ENCODE measurements at places on chromosomes 11 and 22. TPM values are rescaled to one million over a fixed set of nuclear protein-coding genes. Genes with fewer than 3 reads are reported as not detected.

DNA sequence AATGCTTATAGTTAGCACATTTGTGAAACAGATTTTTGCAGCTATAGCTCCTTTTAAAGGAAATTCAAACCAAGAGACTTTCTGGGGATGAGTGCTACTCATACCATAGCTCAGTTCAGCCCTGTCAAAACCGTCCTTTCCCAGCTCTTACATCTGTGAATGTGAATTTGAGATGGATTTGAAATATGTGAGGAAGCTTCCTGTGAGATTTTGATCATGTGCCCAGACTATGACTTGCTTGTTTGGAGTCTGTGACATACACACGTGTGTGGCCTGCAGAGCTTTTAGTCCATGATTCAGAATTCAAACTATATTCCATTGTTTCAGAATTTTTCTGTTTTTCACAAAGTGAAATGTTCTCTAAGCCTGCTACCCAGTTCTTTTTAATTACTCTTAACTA, 4.4 kb upstream of the MMP1 start:
- peak; percentile 34 for DNase-seq

NNMT gene
- 78.2 TPM for polyA plus RNA-seq

C22orf31 gene
- polyA plus RNA-seq: 2.2 TPM

DNA sequence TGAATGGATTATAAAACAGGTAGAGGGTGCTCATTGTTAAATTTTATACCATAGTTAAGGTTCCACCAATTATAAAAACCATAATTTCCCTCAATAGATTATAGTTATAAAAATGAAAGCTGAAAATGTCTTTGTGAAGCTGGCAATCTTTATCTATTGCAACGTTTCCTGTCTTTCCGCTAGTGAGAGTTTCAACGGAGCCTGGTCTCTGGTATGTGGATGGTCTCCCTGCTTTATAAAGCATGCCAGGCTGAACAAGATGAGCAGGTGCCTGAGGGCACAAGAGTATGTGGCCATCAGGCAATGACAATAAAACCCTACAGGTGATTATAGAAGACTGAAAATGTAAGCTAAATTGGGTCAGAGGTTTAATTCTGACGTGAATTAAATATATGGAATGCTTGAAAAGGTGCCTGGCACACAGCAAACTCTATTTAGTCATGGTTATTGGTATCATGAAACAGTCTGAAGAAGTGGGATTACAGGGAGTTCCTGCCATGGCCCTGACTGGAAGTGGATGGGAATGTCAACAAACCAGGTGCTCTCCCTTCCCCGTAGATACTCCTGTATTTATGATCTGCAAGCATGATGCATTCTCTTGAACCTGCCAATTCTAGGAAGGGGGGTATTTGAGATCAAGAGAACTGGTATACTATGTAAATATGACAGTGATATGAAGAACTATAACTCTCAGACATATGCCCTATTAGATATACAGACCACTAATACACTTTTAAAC, 115.7 kb downstream of the ENTHD1 start:
- no peak for DNase-seq

DNA sequence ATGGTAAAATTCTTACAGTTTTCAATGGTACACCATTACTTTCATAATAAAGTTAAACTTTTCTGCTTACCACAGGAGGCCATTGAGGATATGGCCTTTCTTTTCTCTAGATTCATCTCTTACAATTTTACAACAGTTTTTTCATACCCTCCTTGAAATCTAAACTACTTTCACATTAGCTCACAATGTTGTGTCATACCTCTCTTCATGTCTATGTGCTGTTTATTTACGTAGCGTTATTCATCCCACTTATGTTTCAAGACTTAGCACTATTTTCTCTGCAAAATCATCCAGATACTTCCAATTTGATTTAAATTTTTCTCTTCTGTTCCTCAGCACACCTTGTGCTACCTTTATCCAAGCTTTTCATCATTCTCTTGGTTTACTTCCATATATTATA, 123.3 kb downstream of the METTL15 start:
- DNase-seq: no peak

GRCh38 chr11:68962527-68963250, 18.1 kb downstream of the MRGPRD start:
- DNase-seq: no peak

DDTL gene
- 3.3 TPM for polyA plus RNA-seq

- no peak for DNase-seq
Observed at GRCh38 chr22:21041937-21042336, 3.8 kb upstream of the LRRC74B start.

DNA sequence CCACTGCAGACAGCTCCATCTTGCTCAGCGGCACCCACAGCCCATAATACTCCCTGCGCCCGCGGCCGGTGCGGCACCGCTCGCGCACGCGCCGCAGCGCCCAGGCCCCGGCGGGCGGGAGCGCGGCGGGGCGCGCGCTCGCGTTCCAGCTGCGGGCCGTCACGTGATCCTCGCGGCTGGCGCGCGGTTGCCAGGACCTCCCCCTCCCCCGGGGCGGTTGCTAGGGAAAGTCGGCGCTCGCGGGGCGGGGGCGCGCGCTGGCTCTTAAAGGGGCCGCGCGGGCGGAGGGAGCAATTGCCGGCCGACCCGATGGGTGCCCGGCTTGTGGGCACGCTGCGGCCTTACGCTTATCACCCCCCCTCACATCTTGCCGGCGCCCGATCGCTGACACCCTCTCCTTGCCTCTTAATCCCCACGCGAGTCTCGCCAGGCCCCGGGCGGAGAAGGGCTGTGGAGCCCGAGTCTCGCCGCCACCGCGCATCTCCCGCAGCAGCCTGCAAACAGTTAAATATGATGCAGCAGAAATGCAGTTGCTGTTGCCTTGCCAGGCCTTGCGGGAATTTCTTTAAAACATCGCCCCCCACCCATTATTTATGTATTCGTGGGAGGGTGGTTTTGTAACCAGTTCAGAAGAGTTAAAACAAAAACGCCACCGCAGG, at the start of gene CBX6:
TSS of gene CBX6 (minus strand) at position 45 of the 659 bp plus-strand sequence. CDS start at position 19, 26 bp downstream.
- peak; percentile 98 for DNase-seq

DNA sequence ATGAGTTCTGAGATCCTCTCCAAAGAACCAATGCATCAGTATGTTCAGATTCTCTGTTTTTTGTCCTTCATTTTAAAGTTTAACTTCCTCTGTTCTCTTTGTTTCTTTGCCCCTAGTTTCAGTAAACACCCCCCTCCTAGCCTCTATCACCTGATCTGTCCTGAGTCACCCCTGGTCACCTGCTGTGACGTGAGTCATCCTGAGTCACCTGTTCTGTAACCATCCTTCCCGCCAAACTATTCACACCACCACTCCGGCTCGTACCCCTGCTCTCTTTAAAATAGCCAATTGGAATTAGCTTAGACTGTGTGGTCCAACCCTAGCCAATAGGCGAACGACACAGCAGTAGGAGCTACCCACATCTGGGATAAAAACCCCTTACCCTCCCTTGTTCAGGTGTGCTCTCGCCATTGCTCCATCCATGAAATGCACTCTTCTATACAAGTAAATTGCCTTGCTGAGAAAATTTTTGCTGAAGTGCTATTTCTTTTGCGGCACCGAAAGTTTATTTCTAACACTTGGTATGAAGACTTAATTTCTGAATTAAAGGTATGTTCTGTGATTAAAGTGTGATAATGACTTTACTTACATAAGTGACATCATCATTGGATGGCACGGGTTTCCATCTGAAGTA, 318.4 kb downstream of the AASDHPPT start:
- DNase-seq: no peak

DNA sequence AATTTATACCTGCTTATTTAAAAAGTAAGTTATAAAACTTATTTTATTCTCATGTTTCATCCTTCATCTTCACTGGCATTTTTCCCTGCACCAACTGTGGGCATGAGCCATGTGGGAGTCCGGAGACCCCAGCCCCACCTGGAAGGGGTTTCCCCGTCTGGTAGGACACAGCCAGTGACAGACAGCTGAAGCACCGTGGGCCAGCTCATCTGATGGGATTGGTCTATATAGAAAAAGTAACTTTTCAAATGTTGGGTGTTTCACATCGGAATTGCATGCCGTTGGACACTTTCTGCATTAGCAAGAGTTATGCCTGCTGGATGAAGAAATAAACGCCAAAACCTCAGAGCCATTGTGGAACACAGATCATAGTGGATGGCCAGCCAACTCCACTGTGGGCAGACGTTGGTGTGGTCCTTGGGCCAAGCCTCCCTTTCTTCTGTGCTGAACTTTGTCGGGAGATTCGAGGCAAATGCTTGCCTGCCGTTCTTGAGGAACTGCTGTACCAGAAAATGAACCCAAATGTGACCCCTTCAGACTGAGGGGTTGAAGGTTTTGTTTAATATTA, 1329.3 kb downstream of the TBC1D22A start:
- DNase-seq: no peak

ANKRD13D gene
- polyA plus RNA-seq: 34.4 TPM

DNA sequence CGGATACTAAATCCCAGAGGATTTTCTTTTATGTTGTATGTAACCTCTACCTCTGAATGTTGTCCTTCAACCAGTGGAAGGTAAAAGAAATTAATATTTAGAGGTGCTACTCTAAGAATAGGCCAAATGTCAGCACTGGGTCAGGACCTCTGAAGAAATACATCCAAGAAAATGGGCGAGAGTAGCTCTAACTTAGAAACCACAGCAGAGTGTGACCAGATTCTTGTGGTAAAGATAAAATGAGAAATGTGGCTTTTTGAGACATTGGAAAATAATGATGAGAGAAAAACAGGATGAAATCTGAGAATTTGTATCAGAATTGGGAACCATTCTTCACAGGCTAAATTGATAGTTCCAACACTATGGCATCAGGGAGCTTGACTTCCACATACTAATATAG, 63.5 kb downstream of the CSTPP1 start:
- DNase-seq: no peak

DNA sequence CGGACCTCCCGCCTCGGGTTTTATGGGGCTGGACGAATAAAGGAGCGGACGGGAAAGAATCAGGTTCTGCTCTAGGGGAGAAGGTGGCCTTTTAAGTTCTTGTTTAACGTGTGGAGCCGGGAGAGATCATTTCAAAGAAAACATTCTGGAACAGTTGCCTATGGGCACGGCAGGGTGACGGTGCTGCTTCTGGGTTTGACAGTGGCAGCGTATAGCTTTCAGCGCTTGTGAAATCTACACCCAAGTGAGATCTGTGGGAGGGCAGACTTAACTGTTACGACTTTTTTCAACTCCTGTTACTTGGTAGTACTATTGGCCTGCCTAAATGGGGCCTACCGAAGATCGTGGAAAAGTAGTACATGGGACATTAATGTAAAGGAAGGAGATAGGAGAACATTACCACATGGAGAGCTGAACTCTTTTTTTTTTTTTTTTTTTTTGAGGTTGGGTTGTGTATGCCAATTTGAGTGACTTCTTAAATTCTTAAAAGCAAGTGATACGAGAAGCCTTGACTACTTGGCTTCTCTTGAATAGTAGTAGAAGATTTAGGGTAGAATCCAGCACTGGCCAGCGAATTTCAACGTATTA, 743 bp downstream of the USP47 start:
- peak; percentile 78 for DNase-seq

PAK1 gene
- polyA plus RNA-seq: 98.0 TPM

DNA sequence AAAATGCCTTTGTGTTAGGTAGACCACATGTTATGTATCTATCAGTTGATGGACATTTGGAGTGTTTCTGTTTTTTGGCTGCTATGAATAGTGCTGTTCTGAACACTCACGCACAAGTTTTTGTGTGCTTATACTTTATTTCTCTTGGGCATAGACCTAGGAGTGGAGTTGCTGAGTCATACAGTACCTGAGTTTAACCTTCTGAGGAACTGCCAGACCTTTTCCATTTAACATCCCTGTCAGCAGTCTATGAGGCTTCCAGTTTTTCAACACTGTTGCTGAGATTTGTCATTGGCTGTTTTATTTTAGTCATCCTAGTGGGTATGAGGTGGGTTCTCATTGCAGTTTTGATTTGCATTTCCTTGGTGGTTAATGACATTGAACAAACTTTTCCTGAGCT, 4.4 kb downstream of the CTTN start:
- no peak for DNase-seq

GRCh38 chr11:10289765-10290380, 4.1 kb downstream of the SBF2 start:
- no peak for DNase-seq

GRCh38 chr22:30425616-30426387, at the start of gene MTFP1:
Gene MTFP1, plus strand, starts transcription at chr22:30425768. Its CDS starts 112 bp downstream, at chr22:30425880.
- DNase-seq: peak; percentile 63

- no peak for DNase-seq
Observed at GRCh38 chr11:9691865-9692264, 28.0 kb downstream of the SWAP70 start.

ASPHD2 gene
- polyA plus RNA-seq: 0.57 TPM

EP300 gene
- polyA plus RNA-seq: 41.2 TPM

FAM180B gene
- 3.0 TPM for polyA plus RNA-seq

DNA sequence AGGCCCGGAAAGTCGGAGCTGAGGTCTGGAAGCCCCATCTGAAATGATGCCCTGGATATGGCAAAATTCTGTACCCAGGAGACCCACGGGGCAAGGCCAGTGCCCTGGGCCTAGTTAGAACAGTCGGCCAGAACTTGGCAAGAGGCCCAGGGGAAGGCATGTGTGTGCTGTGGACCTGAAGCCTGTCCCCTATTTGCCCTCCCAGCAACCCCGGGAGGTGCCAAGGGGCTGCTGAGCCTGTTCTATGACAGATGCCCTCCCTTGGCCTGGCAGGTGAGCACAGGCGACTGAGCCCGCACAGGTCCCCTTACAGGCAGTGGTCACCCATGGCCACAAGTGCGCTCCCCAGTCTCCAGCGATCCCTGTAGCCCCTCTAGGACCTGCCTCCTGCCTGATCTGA, 51.7 kb downstream of the NAT10 start:
- DNase-seq: no peak

DNA sequence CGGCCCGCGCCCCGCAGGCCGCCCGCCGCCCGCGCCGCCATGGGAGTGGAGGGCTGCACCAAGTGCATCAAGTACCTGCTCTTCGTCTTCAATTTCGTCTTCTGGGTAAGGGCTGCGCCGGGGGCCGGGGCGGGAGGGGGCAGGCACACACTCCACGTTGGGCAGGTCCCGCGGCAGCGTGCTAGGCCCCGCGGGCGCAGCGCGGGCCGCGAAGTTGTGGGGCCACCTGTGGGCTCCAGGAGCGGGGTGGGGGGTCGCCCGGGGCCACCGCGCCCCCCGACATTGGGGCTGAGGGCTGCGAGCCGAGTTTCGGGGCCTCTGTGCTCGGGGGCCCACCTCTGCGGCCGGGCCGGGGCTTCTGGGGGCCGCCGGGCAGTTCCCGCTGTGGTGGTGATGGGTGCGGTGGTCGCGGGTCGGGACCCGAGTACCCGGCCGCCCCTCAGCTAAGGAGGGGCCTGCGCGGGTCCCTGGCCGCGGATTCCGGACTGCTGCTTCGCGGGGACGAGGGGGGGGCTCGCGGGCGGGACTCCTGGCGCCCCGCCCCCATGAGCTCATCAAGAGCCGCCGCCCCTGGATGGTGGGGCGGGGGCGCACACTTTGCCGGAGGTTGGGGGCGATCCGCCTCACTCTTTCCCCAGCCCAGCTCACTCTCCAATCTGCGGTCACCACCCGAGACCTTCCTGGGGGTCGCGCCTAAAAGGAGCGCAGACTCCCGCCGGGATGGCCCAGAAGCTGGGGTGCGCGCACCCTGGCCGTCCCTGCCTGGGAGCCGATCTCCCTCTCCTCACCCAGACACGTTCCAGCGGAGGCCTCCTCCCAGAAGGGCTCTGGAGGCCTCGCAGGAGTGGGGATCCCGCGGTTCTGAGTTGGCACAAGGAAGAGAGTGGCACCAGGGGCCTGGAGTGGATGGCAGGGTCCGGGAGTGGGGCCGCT, 667 bp downstream of the CD81 start:
- DNase-seq: peak; percentile 88

- DNase-seq: no peak
Observed at GRCh38 chr11:776561-777287, 563 bp downstream of the GATD1 start.

PAMR1 gene
- polyA plus RNA-seq: 8.4 TPM

Measured in hindlimb muscle (tissue), 1 donor.